ENCODE measurements at places on chromosomes 2 and 18.

- DNase-seq: no peak
These were observed 27.6 kb downstream of the BCL2L11 start for GRCh38 chr2:111148225-111148873.

GRCh38 chr2:221911890-221912289, 339.8 kb upstream of the EPHA4 start:
- DNase-seq: no peak

DNA sequence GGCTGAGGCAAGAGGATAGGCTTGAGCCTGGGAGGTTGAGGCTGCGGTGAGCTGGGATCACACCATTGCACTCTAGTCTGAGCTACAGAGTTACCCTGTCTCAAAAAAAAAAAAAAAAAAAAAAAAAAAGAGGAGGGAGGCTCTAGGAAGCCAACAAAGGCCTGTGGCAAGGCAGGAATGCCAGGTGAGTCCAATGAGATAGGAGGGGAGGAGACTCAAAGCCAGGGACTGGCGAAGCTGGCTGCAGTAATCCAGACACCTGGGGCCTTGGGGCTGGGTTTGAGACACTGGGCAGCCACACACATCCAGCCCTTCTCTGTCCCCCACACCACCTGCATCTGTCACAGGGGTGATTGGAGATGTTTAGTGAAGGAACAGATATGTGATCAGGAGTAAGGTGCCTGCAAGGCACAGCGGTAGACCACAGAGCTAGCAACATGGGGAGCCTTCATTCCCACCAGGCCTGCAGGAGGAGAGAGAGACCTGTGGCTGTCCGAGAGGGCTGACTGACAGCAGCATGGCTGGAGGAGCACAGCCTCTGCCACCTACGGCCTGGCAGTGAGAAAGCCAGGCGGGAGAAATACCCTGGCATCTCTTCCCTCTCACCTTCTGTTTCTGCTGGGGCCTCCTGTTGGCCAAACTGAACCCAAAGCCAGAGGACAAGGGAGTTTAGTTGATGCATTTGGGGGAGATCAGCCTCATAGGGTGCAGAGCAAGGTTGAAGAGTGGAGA, 9.5 kb downstream of the CHPF start:
- DNase-seq: no peak

GRCh38 chr2:68118816-68119215, 38.9 kb upstream of the PNO1 start:
- DNase-seq: no peak

DNA sequence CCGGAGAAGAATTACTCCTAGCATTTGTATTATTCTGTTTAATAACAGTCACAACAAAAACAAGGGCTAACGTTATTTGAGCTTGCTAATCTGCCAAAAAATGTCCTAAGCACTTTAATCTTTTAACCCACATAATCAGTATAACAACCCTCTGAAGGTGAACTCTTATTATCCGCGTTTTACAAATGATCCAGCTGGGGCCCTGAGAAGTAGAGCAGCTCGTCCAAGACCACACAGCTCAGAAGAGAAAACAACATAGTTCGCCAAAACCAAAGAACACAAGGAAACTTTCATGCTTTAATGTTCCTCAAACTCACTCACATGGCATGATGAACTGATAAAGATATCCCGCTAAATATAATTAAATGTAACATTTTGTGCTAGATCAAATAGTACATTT, 159.7 kb upstream of the ZNF236 start:
- DNase-seq: no peak

- peak; percentile 41 for DNase-seq
These were observed 56.3 kb downstream of the RBKS start for GRCh38 chr2:27833931-27834330.

DNA sequence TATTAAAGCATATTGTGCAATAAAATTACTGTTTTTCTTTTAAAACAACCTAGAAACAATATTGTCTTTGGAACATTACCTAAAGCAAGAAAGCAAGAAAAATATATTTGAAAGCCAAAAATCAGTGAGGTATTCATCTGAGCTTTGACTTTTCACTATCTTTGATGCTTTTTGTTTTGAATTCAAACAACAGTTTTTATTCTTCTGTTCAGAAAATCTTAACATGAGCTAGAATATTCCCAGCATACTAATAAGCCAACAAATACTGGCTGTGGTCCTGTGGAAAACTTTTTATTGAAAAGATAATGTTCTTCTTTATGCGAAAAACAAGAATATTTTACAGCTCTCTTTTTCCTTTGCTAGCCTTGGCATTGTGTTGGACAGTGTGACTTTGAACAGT, 19.8 kb downstream of the FAM171B start:
- DNase-seq: no peak

DNA sequence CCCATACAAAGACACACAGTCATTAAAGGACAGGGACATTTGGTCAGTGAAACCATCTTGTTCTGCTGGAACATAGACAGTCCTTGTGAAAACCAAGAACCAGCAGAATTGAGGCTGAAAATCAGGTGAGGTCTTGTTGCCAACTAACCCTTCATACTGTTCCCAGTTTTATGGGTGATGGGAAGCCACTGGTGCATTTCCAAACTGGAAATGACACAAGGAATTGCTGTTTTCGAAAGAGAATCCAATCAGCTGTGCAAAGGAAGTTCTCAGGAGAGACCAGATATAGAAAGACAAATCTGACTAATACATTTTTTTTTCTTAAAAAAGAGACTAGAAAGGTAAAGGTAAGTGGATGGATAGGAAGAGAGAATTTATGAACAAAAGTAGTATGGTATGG, 948.2 kb downstream of the TSN start:
- peak; percentile 45 for DNase-seq

- DNase-seq: no peak
These were observed 725.2 kb downstream of the CPS1 start for GRCh38 chr2:211281430-211282073.

- peak; percentile 37 for DNase-seq
These were observed 91.5 kb upstream of the TMEFF2 start for GRCh38 chr2:192286093-192286701.

DNA sequence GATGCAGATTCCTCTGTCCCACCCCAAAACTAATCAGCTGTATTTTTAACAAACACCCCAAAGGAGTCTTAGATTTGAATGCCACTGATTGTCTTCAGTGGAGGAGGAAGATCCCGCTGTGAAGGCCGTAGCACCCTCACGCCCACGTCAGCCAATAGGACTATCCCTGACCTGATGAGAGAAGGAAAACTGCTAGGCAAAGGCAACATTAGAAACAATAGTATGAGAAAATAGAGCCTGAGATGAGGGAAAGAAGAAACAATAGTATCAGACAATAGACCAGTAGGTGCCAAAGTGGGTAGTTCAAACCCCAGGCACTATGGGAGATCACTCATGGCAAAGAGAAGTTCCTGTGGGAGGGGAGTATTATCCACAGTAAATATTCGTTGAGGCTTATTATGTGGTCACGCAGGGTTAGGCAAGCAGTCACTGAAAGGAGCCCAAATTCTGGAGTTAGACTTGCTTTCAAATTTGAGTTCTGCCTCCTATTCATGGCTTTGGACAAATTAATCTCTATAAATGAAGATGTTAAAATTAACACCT, 2.8 kb downstream of the PCBP1 start:
- no peak for DNase-seq

DNA sequence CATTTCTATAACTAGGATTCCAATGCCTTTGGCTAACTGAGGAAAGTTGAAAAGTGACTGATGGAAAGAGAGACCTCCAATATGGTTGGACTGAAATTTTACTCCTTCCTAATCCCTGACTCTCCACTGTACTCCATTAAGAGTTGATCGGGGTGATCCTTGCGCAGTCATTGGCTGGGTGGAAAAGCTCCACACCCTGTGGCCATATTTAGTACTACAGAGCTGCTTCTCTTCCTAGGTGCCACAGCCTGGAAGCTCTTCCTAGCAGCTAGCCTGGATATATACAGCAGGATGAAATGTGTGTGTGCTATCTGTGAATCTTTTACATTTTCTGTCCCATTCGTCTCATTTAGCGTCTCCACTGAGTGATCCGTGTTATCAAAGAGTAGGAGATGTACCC, 71.2 kb downstream of the MEP1B start:
- DNase-seq: no peak

DNA sequence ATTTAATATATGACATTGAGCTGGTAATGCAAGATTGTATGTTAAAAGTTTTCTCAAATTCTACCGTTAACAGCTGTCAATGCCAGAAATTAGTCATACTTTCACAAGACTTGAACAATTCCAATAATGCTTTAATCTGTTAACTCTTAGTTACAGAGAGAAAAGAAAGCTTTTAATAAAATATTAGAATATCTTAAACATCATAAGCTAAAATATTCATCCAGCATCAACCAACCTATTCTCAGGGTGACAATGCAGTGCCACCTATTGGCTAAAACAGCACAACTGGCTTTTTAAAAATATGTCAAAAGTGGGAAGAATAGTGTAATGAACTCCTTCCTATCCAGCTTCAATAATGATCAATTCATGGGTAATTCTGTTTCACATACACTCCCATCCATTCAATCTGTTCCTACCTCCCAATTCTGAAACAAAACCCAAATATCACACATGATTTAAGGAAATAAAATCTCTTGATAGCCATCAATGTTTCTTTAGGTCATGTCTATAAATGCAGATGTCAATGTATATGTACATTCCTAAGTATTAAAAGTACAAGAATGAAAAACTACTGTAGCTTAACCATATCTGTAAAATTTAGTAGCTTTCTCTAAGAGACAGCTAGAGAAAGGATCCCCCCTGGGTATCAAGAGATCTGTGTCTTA, 79.8 kb upstream of the CCDC141 start:
- no peak for DNase-seq

- no peak for DNase-seq
These were observed 1.2 kb downstream of the SERPINB5 start for GRCh38 chr18:63477968-63478367.

GRCh38 chr2:24016376-24016761, 6.5 kb downstream of the MFSD2B start:
- DNase-seq: no peak

DNA sequence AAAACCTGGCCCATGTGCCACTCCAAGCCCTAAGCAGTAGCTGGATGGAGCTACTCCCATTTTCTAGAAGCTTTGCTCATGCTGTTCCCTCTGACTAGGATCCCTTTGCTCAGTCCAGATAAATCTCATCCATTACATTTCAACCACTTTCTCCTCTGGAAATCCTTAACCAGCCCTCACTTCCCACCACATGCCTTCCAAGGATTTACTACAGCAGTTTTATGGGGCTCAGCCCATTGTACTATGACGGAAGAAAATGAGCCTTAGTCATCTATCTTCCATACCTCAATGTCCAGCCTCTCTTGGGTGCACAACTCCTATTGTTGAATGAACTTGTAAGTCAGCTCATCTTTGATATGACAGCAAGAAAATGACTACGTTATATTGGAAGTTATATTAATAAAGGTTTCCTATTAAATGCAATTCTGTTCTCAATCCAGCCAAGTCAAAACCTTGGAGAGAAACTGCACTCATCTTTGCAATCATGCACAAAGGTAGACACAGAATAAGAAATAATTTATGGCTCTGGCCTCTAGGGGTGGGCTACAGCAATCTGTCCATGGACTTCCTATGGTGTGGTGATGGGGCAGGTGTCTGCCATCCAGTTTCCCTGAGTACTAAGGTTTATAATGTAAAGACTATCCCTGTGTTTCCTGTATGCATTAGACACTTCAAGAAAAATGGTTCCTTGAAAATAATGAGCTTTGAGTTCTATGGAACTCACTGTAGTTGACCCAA, 3.4 kb downstream of the B4GALT6 start:
- DNase-seq: no peak

DNA sequence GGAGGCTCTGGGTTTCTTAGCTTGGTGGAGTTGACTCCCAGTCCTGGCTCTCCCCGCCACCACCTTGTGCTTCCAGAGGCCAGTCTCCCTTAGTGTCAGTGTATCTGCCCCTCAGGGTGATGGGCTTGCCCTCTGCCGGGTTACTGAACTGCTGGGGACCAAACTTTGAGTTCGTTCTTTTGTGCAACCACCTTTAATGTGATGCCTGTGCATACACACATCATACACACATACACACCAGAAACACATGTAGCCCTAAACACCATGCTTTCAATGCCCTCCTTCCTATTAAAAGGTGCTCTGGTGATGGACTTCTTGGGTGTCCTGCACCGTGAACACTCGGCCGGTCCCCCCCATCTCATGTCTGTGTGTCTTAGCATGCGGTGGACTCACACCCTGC, 315.1 kb upstream of the EPAS1 start:
- no peak for DNase-seq

GRCh38 chr18:59821983-59822382, 77.8 kb upstream of the PMAIP1 start:
- no peak for DNase-seq

- DNase-seq: no peak
These were observed 73.0 kb upstream of the TTN start for GRCh38 chr2:178880257-178880656.

DNA sequence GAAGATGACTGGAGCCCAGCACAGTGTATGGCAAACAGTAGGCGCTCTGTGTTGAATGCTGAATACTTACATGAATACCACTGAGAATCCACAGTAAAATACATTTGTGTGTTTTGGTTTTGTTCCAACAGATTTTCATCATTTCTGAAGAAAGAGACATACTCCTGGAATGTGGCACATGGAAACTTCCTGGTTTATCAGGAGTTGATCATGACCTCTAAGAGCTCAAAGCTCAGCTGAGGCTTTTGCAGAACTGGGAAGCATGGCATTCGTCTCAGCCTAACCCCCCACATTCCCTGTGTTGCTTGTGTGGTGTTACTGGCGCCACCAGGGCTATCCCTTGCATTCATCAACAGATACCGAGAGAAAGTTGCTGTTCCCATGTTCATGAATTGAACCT, 316.9 kb upstream of the REV1 start:
- peak; percentile 84 for DNase-seq

DNA sequence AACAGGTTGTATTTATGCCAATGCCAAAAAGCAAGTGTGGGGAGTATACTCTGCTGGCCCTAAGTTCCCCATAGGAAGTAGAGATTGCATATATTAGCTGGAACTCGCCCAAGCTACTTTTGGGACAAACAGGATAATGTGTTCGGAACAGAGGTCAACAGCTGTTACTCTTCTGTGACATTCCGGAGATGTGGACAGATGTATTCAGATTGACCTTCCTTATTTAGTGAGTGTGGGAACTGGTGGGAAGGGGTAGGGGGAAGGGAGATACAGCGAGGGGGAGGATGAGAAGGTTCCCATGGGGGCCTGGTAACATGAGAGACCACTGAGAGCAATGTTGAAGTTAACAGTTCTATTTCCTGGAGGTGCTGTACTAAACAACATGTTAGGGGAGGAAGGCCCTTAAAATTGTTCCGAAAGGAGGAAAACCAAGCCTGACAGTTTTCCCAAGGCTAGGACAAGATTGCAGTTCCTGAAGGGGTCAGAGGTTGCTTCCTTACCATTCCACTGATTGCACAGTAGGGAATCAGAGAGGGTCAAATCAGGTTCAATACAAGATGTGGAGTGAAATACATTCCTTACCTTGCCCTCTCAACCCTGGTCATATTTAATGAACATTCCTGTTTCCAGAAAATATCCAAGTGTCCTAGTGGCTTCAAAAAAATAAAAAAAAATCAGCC, 14.3 kb upstream of the CD28 start:
- no peak for DNase-seq

- peak; percentile 63 for DNase-seq
These were observed 101.9 kb upstream of the ARHGAP28 start for GRCh38 chr18:6627645-6628044.

- DNase-seq: no peak
These were observed 964.1 kb upstream of the NXPH2 start for GRCh38 chr2:139744273-139744672.

- no peak for DNase-seq
These were observed 73.4 kb downstream of the DTNA start for GRCh38 chr18:34783501-34783900.
